ENCODE measurements at places on chromosomes 1 and 21. TPM values are rescaled to one million over a fixed set of nuclear protein-coding genes. Genes with fewer than 3 reads are reported as not detected.

Gene DIRAS3
- 3.2 TPM for total RNA-seq

Gene KDF1
- total RNA-seq: 1.3 TPM

Gene CTSS
- total RNA-seq: 0.15 TPM

Gene PRELP
- total RNA-seq: under 0.01 TPM

Gene KCNA3
- total RNA-seq: 0.45 TPM

Gene MIXL1
- not detected for total RNA-seq

Gene PIK3R3
- 5.1 TPM for total RNA-seq

Gene LCE3B
- not detected for total RNA-seq

Gene SPRR5
- total RNA-seq: not detected

Gene MFSD2A
- total RNA-seq: 4.0 TPM

Gene HES4
- total RNA-seq: 5.5 TPM

Gene DCLRE1B
- 8.6 TPM for total RNA-seq

Gene KRTAP7-1
- not detected for total RNA-seq

Gene CFAP107
- total RNA-seq: not detected

Gene CYP4A11
- not detected for total RNA-seq

Gene SMAP2
- total RNA-seq: 23.2 TPM

Gene PTPN7
- total RNA-seq: not detected

Gene FCRL2
- not detected for total RNA-seq

Gene GUCA2A
- not detected for total RNA-seq

Gene SPRR4
- total RNA-seq: not detected

Gene TNFRSF4
- 0.30 TPM for total RNA-seq

Gene ERG
- not detected for total RNA-seq

Gene FCER1G
- not detected for total RNA-seq

Gene DYNLT4
- total RNA-seq: not detected

Gene CTSE
- total RNA-seq: not detected

Gene THAP3
- 28.2 TPM for total RNA-seq

Gene DPT
- total RNA-seq: not detected

Gene PPM1J
- 2.5 TPM for total RNA-seq

Gene TRIM67
- not detected for total RNA-seq

Gene RNF186
- total RNA-seq: not detected

Gene TEDDM1
- total RNA-seq: not detected

Gene ETNK2
- 8.3 TPM for total RNA-seq

Gene F5
- total RNA-seq: not detected

Gene USP33
- total RNA-seq: 34.5 TPM

Gene LIN28A
- total RNA-seq: not detected

Gene RIPK4
- total RNA-seq: under 0.01 TPM

Gene MYOG
- not detected for total RNA-seq

Gene ADCY10
- not detected for total RNA-seq

Gene PALMD
- not detected for total RNA-seq

Gene ANGPTL3
- not detected for total RNA-seq

Gene CLDN14
- not detected for total RNA-seq

Gene GSTM5
- total RNA-seq: 6.4 TPM

Gene PRDX6
- total RNA-seq: 256 TPM

Gene CLCA1
- total RNA-seq: not detected

Gene PANK4
- total RNA-seq: 25.6 TPM

Gene SNAP47
- total RNA-seq: 33.8 TPM

Gene TDRD5
- not detected for total RNA-seq

Gene CYP4Z1
- not detected for total RNA-seq

Gene B3GALT5
- under 0.01 TPM for total RNA-seq

Gene RABIF
- total RNA-seq: 4.0 TPM

Gene PPOX
- 12.8 TPM for total RNA-seq

Gene NEGR1
- 2.5 TPM for total RNA-seq

Gene LCE3D
- not detected for total RNA-seq

Gene THEM5
- total RNA-seq: not detected

Gene C1QTNF12
- 0.17 TPM for total RNA-seq

Gene FAM72C
- total RNA-seq: 3.4 TPM

Gene PATJ
- 2.7 TPM for total RNA-seq

All from bronchus fibroblast of lung (primary cell).